ENCODE measurements at places on chromosomes 4 and X.

- peaks cover 24% of the 10 kb centered on the region for H3K4me1 ChIP-seq
- H3K27me3 ChIP-seq = no peaks in the 10 kb centered on the region
- no peaks in the 10 kb centered on the region for H3K36me3 ChIP-seq
Observed at GRCh38 chrX:115892056-115892708, 278.4 kb upstream of the AGTR2 start.

GRCh38 chr4:93633721-93634120 lies 194.8 kb upstream of the ATOH1 start:
- DNase-seq = no peak
- H3K36me3 ChIP-seq = no peaks in the 10 kb centered on the region
- H3K4me3 ChIP-seq = no peak overlapping the region
- H3K27me3 ChIP-seq = no peaks in the 10 kb centered on the region
- no peaks in the 10 kb centered on the region for H3K4me1 ChIP-seq

GRCh38 chr4:139866276-139866962 lies 200.8 kb downstream of the MGST2 start:
- H3K36me3 ChIP-seq = no peaks in the 10 kb centered on the region

GRCh38 chr4:14562901-14563300 lies 439.4 kb upstream of the CPEB2 start:
- no peak overlapping the region for H3K27ac ChIP-seq
- H3K4me1 ChIP-seq = no peaks in the 10 kb centered on the region
- no peaks in the 10 kb centered on the region for H3K27me3 ChIP-seq
- H3K4me3 ChIP-seq = no peak overlapping the region

DNA sequence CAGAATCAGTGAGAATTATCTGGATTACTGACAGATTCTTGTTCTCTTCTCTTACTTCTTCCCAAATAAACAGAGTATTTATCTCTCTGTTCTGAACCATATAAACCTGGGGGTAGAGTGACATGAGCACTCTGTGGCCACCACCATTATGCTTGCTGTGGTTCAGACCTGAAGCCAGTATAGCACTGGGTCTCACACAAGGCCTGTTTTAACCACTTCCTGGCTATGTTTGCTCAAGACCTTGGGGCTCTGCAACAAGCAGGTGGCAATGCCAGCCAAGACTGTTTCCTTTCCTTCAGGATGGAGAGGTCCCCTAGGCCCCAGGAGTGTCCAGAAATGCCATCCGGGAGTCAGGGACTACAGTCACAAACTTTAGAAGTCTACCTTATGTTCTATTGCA lies 21.7 kb upstream of the HEPH start:
- H3K27ac ChIP-seq = no peak overlapping the region
- H3K4me1 ChIP-seq = no peaks in the 10 kb centered on the region
- H3K27me3 ChIP-seq = peaks cover 32% of the 10 kb centered on the region
- no peak for DNase-seq

GRCh38 chr4:176210579-176211296 lies 15.4 kb upstream of the SPATA4 start:
- H3K36me3 ChIP-seq = no peaks in the 10 kb centered on the region
- no peak for DNase-seq
- H3K27ac ChIP-seq = no peak overlapping the region
- no peaks in the 10 kb centered on the region for H3K4me1 ChIP-seq
- no peak overlapping the region for H3K4me3 ChIP-seq
- H3K27me3 ChIP-seq = peaks cover 30% of the 10 kb centered on the region

- no peak overlapping the region for H3K4me3 ChIP-seq
- no peaks in the 10 kb centered on the region for H3K27me3 ChIP-seq
- DNase-seq = no peak
- H3K27ac ChIP-seq = no peak overlapping the region
- H3K4me1 ChIP-seq = no peaks in the 10 kb centered on the region
- H3K36me3 ChIP-seq = no peaks in the 10 kb centered on the region
Observed at GRCh38 chr4:158079661-158080060, 93.2 kb downstream of the GASK1B start.

Data from activated T-cell treated with anti-CD3 and anti-CD28 coated beads, Interleukin-2, amount 50 U/mL, for 72 hours (primary cell).